ENCODE measurements at places on chromosomes 7 and 10.

DNA sequence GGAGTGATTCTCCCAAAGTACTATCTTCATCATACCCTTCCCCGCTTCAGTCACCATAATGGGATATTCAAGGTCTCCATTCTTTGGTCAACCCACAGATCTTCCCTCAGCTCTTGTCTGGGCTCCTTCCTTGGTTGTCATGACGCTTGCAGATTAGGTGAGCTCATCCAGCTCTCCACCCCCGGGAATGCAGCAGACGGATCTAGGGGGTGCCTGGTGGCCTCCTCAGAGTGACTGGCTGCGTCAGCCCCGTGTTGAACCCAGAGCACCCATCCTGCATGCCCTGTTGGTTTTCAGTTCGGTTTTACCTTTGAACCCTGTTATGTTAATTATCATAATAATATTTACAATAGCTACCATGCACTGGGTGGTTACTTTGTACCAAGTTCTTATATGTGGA is 6.4 kb downstream of the NEURL1 start:
- no peak for DNase-seq

- no peak for DNase-seq
These were observed 929 bp downstream of the GBF1 start for GRCh38 chr10:102246261-102246660.

GRCh38 chr10:131694168-131694780 is 206.5 kb upstream of the PPP2R2D start:
- DNase-seq = no peak

GRCh38 chr10:37952926-37953325 is 23.5 kb downstream of the ZNF25 start:
- no peak for DNase-seq

- DNase-seq = no peak
These were observed 39.8 kb downstream of the RGS10 start for GRCh38 chr10:119502618-119503155.

GRCh38 chr7:120995654-120996053 is 7.1 kb downstream of the CPED1 start:
- no peak for DNase-seq

GRCh38 chr10:127047878-127048238 is 142.6 kb downstream of the DOCK1 start:
- no peak for DNase-seq

DNA sequence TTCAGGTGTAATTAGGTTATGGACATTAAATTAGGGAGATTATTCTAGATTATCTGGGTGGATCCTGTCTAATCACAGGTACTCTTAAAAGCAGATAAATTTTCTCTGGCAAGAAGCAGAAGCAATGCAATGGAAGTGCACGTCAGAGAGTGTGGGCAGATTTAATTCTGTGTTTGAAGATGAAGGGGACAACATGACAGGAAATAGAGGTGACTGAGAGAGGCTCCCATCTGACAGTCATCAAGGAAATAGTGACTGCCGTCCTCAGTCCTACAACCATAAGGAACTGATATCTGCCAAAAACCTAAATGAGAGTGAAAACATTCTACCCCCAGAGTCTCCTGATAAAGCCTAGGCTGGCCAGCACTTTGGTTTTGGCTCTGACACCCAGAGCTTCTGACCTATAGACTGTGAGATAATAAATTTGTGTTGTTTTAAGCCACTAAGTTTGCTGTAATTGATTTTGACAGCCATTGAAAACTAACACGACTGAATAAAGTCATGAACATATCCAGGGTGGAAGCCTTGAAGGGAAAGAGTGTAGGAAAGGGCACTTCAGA is 30.5 kb upstream of the DDX50 start:
- DNase-seq = no peak

DNA sequence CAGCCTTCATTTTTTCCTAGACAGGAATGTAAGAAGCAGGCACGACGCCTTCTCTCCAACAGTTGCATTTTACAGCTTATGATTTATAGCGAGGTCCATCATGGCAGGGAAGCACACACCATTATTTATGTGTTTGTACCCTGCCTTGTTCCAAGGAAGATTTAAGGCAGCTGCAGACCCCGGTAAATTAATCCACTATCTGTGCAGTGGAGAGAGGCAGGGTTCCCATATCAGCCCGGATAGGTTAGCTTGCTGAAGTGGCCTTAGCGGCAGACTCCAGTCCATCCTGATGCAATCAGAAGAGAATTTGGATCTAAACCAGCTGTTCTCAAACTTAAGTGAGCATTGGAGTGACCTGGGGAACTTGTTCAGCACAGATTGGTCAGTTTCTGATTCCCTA is 359.4 kb downstream of the GALNT17 start:
- no peak for DNase-seq

GRCh38 chr7:102282465-102283362 is 4.0 kb upstream of the SH2B2 start:
- no peak for DNase-seq
